Keratinocyte (primary cell): ENCODE measurements at places on chromosomes 4 and X. TPM values are rescaled to one million over a fixed set of nuclear protein-coding genes. Genes with fewer than 3 reads are reported as not detected.

TMEM35A gene
- polyA plus RNA-seq: 0.03 to 0.09 TPM in 2 of 3 replicates, not detected in the other

FAM184B gene
- 0.01 TPM in 3 replicates for polyA plus RNA-seq

GPRASP3 gene
- 3.0 to 3.1 TPM (median 3.0 TPM) in 3 replicates for polyA plus RNA-seq

DTHD1 gene
- polyA plus RNA-seq: not detected in 3 replicates

TNIP3 gene
- polyA plus RNA-seq: 0.04 TPM in 1 of 3 replicates, not detected in the others

OPRPN gene
- polyA plus RNA-seq: not detected in 3 replicates

RHOXF2 gene
- not detected in 3 replicates for polyA plus RNA-seq

SH2D1A gene
- 0.02 to 0.05 TPM (median 0.04 TPM) in 3 replicates for polyA plus RNA-seq
